ENCODE measurements at places on chromosomes 2 and 18.

GRCh38 chr18:72208920-72209676 is 335.0 kb downstream of the CBLN2 start:
- DNase-seq = no peak

DNA sequence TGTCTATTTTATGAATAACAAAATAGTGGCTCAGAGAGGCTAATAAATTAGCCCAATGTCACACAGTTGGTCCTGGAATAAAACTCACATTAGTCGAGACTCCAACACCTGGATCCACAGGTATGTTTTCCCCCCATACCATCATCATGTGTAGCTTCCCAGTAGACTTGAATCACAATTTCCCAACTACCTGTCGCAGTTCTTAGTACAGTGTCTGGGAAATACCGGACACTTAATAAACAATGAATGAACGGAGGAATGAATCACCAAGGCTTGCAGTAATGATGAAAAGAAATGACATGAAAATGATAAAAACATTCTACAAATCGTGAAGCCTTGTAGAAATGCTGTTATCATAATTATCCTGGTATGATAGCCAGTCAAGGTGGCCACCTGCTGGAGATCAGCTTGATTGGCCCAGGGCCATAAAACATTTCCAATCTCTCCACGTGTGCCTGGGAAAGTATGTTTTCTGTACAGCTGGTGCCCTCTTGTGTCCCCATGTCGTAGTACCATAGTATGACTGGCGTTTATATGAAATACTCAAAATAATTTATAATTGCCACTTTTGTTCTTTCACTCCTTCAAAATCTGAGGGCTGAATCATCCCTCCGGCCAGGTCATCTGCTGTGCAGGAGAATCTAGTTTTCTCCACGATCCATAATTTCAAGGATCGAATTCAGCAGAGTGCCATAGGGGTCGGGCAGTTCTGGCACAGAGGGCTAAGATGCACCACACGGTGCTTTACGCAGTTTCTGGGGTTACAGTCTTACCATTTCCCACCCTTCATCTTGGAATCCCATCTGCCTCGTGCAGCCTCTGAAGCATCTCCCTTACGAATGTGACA is 95.4 kb downstream of the LAMA1 start:
- no peak for DNase-seq

GRCh38 chr2:181281206-181281832 is 175.9 kb upstream of the ITGA4 start:
- no peak for DNase-seq

- no peak for DNase-seq
These were observed 118.2 kb upstream of the SEC11C start for GRCh38 chr18:59021500-59021899.

- no peak for DNase-seq
These were observed 23.5 kb downstream of the IGFBP5 start for GRCh38 chr2:216671791-216672343.

DNA sequence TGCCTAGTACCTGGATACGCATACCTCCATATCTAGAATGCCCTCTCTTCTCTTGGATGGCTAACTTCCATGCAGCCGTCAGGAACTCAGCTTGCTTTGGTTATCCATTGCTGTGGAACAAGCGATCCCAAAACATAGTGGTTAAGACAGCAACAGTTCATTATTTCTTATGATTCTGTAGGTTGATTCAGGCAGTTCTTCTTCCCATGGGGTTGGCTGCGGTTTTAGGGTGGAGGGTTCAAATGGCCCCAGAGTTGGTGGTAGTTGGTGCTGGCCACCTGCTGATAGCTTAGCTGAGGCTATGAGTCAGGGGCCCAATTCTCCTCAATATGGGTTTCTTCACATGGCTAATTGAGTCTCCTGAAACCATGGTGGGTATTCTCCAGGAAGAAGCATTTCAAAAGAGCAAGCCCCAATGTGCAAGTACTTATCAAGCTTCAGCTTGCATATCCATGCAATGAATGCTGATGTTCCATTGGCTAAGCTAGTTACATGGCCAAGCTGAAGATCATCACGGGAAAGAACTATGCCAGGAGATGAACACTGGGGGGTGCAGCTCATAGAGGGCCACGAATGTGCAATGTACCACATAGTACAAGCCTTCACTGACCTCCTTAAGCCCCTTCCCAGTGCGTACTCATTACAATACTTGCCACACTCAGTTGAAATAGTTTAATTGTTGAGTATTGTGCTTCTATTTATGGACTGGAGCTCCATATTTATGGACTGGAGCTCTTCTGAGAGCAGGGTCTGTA is 10.0 kb upstream of the RHOB start:
- DNase-seq = no peak

GRCh38 chr2:120066800-120067547 is 54.1 kb downstream of the EPB41L5 start:
- DNase-seq = no peak

Data from activated CD8-positive, alpha-beta memory T cell treated with anti-CD3 and anti-CD28 coated beads for 4 hours (primary cell).